Hindlimb muscle (tissue), 1 donor: ENCODE measurements at places on chromosomes 12 and 14.

DNA sequence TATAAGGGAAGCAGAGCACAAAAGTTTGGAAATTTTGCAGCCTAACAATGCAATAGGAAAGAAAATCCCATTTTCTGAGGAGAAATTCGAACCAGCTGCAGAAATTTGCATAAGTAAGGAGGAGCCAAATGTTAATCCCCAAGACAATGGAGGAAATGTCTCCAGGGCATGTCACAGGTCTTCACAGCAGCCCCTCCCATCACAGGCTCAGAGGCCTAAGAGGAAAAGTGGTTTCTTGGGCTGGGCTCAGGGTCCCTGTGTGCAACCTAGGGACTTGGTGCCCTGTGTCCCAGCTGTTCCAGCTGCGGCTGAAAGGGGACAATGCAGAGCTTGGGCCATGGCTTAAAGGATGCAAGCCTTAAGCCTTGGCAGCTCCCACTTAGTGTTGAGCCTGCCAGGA lies 190.0 kb downstream of the MDGA2 start:
- no peak for DNase-seq

- no peak for DNase-seq
These were observed 38.5 kb upstream of the SLC6A15 start for GRCh38 chr12:84950971-84951546.

DNA sequence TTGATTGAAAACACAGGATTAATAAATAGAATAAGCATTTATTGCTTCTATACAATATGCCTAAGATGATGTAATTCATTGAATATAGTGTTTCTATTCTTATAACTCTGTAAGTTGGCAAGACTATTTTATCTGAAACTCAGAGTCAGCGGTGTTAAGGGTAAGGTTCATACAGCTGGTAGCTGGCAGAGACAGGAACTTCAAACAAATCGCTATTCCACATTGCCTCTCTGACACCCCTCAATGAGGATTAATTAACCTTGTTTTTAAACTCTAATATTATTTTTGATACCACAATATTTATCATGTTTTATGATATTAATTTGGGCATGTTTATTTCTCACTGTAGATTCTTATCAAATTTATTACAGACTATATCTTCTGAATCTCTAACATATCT lies 323.4 kb downstream of the ACSS3 start:
- no peak for DNase-seq

GRCh38 chr12:29149691-29150281 lies 708 bp downstream of the FAR2 start:
- no peak for DNase-seq

DNA sequence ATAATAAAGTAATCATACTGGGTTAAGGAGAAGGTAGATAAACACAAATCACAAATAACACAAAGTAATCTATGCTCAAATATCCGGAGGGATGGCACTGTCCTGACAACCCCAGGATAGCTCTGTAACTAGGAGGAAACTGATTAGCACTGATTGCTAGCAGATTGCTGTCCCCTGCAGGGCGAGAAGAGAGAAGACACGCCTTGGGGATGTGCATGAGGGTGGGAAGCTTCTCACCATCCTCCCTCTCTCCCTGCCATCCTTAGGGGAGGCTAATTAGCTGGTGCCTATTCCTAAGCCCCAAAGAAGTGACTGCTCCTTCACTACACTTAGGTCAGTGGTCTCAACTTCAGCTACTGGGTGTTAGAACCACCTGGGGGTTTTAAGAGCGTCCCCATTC lies 27.0 kb upstream of the TMEM260 start:
- DNase-seq = no peak

GRCh38 chr12:85616201-85616600 lies 220.0 kb downstream of the RASSF9 start:
- DNase-seq = no peak

GRCh38 chr12:95395696-95396095 lies 78.3 kb upstream of the METAP2 start:
- DNase-seq = no peak
